Adrenal gland (tissue), 19 donors: ENCODE measurements at places on chromosomes 12 and 14.

DNA sequence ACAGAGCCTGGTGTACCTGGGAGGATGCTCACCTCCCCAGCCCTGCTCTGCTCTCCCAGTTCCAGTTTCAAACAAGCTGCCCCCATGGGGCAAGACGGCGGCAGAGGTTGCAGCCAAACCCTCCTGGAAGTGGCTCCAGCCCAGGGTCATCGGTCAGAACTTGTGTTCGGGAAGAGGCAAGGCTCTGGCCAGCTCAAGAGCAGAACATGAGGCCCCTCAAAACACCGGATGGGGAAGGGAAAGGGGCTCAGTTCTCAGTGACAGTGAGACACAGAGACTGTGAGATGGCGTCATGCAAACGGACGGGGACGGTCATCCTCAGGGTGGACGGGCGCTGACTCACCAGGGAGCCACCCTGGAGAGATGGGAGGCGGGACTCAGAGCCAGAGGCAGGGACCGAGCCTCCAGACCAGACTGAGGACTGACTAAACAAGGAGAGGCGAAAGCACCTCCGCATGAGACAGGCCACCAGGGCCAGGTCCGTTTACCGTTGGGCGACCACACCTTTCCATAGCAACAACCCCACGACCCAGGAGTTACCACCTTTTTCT, 63.9 kb upstream of the GALNT9 start:
- peaks cover 22% of the 10 kb centered on the region for H3K27me3 ChIP-seq
- H3K36me3 ChIP-seq = no peaks in the 10 kb centered on the region
- H3K4me3 ChIP-seq = no peak overlapping the region
- no peaks in the 10 kb centered on the region for H3K4me1 ChIP-seq

GRCh38 chr14:101109981-101110728, 206.6 kb upstream of the RTL1 start:
- no peak overlapping the region for H3K27ac ChIP-seq
- H3K4me1 ChIP-seq = no peaks in the 10 kb centered on the region
- H3K36me3 ChIP-seq = no peaks in the 10 kb centered on the region
- no peaks in the 10 kb centered on the region for H3K27me3 ChIP-seq
- no peak for DNase-seq

DNA sequence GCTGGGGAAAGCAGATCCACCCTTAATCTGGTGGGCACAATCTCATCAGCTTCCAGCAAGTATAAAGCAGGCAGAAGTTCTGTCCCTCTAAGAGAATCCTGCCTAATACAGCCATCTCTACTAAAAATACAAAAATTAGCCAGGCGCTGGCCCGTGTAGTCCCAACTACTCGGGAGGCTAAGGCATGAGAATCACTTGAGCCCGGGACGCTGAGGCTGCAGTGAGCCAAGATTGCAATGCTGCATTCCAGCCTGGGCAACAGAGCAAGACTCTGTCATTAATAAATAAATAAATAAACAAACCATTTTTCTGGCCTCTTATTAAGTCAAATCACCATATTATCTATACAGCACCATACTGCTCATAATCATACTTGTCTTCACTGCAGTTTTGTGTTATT, 111.2 kb downstream of the MED13L start:
- H3K4me1 ChIP-seq = no peaks in the 10 kb centered on the region
- H3K4me3 ChIP-seq = no peak overlapping the region
- no peak overlapping the region for H3K27ac ChIP-seq
- no peaks in the 10 kb centered on the region for H3K27me3 ChIP-seq

DNA sequence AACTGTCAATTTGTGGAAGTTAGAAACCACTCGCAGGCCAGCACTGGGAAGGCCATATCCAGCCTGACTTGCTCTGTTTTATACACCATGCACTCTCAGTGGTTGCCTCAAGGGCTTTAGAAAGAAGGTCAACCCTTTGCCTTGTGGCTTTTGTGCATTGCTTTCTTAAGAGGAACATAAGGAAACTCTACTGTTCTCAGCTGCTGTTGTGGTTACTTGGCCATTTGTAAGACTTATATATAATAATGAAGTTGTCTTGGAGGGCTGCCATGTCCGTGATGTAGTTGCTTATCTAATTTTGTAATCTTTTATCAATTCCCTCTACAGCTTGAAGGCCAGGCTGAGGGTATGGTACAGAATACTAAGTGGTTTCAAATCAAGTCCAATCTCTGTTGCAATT, 637.8 kb downstream of the DIO2 start:
- no peak overlapping the region for H3K4me3 ChIP-seq
- H3K27ac ChIP-seq = no peak overlapping the region
- no peaks in the 10 kb centered on the region for H3K4me1 ChIP-seq
- peak; percentile 16 for DNase-seq
- no peaks in the 10 kb centered on the region for H3K27me3 ChIP-seq
- H3K36me3 ChIP-seq = no peaks in the 10 kb centered on the region

DNA sequence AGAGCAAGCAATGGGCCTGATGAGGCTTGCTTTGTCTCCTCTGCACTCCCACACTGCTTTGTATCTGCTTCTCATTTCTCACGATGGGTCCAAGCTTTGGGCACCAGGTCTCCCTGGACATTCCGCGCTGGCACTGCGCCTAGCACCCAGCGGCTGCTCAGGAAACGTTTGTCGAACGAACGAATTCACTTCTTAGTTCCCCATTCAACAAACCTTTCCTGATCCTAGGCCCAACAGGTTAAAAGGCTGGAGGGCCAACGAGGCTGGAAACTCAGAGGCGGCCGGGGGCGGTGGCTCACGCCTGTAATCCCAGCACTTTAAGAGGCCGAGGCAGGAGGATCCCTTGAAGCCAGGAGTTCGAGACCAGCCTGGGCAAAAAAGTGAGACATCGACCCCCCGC, 1.0 kb upstream of the GLRX5 start:
- peak overlapping the region; percentile 68 for H3K4me3 ChIP-seq
- H3K27me3 ChIP-seq = no peaks in the 10 kb centered on the region
- DNase-seq = no peak

DNA sequence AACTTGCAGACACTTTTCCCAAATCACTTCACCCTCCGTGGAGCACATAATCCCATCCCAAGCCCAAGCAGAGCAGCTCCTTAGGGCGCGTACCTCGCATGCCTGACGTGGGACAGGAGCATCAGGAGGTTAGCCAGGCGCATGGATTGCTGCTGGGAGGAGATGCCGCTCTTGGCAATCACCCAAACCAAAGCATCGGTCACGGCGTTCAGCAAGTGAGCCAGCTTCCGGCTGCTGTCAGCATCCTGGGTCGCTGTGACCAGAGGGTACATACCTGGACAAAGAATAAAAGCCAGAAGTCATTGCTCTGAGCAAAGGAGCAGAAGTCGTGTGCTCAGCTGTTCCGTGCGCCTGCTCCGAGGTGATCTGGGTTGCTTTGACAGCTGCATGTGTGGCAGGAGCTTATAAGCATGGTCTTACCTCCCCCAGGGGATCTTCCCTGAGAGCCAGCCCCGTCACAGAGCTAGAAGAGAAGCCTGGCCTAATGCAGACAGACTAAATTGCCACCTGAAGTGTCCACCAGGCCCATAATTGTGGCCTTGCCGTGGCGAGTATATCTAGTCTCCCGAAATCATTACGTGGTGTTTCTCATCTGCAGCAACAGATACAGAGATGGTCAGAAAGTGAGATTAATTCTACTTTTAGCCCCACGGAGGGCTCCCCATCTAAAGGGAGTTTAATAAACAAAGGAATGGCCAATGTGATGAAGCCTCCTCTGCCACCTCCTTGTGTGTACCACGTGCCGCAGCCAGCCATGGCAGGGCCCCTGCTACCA, 59.1 kb downstream of the ESR2 start:
- no peaks in the 10 kb centered on the region for H3K36me3 ChIP-seq
- no peaks in the 10 kb centered on the region for H3K27me3 ChIP-seq
- DNase-seq = no peak
- H3K4me3 ChIP-seq = no peak overlapping the region
- no peak overlapping the region for H3K27ac ChIP-seq

GRCh38 chr12:67069451-67070306, 199.5 kb upstream of the CAND1 start:
- H3K36me3 ChIP-seq = no peaks in the 10 kb centered on the region
- DNase-seq = no peak
- H3K4me3 ChIP-seq = peak overlapping the region; percentile 85
- H3K27ac ChIP-seq = no peak overlapping the region
- no peaks in the 10 kb centered on the region for H3K4me1 ChIP-seq
- peaks cover 4% of the 10 kb centered on the region for H3K27me3 ChIP-seq

GRCh38 chr12:18589316-18589715, 148.5 kb downstream of the PLCZ1 start:
- H3K27ac ChIP-seq = no peak overlapping the region
- no peaks in the 10 kb centered on the region for H3K36me3 ChIP-seq
- DNase-seq = no peak
- H3K27me3 ChIP-seq = no peaks in the 10 kb centered on the region
- no peaks in the 10 kb centered on the region for H3K4me1 ChIP-seq

GRCh38 chr14:64692986-64693809, 11.0 kb upstream of the PLEKHG3 start:
- H3K4me3 ChIP-seq = no peak overlapping the region
- no peaks in the 10 kb centered on the region for H3K27me3 ChIP-seq
- no peak overlapping the region for H3K27ac ChIP-seq
- H3K36me3 ChIP-seq = no peaks in the 10 kb centered on the region
- H3K4me1 ChIP-seq = no peaks in the 10 kb centered on the region
- DNase-seq = peak; percentile 38

GRCh38 chr12:109440851-109441490, 36.1 kb downstream of the KCTD10 start:
- DNase-seq = no peak
- H3K27me3 ChIP-seq = no peaks in the 10 kb centered on the region
- H3K4me3 ChIP-seq = no peak overlapping the region
- H3K36me3 ChIP-seq = no peaks in the 10 kb centered on the region
- no peak overlapping the region for H3K27ac ChIP-seq

DNA sequence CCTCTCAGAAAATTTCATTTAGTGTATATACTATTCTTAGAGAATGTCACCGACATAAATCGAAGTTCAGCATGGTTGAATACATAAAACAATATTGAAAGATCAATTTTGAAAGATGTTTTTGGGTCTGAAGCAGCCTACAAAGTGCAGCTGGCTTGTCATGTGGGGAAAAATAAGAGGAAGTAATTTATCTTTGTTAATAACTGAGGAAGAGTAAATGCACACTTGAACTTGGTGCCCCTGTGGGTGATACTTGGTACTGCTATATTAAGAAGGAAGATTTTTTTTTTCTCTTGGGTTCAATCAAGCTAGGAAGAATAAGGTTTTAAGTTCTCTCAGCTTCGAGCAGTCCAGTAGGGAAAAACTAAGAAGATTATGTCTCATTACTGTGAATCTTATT, 661.3 kb downstream of the RPL10L start:
- no peak overlapping the region for H3K27ac ChIP-seq
- H3K4me1 ChIP-seq = no peaks in the 10 kb centered on the region

GRCh38 chr14:97306133-97306759, 509.1 kb downstream of the VRK1 start:
- no peak for DNase-seq
- H3K27me3 ChIP-seq = no peaks in the 10 kb centered on the region
